Sigmoid colon (tissue), 7 donors: ENCODE measurements at places on chromosomes 12 and 14. TPM values are rescaled to one million over a fixed set of nuclear protein-coding genes. Genes with fewer than 3 reads are reported as not detected.

- H3K36me3 ChIP-seq = peaks cover 11% of the 10 kb centered on the region
- peak overlapping the region; percentile 93 for H3K27ac ChIP-seq
- no peaks in the 10 kb centered on the region for H3K4me1 ChIP-seq
- H3K4me3 ChIP-seq = peak overlapping the region; percentile 89
- DNase-seq = peak; percentile 73
Measured at GRCh38 chr14:74882103-74882920, 596 bp downstream of the DLST start.

GRCh38 chr12:42552822-42553221 lies 36.7 kb downstream of the PRICKLE1 start:
- no peaks in the 10 kb centered on the region for H3K27me3 ChIP-seq
- no peak overlapping the region for H3K4me3 ChIP-seq
- H3K27ac ChIP-seq = no peak overlapping the region
- no peaks in the 10 kb centered on the region for H3K36me3 ChIP-seq

- H3K27me3 ChIP-seq = no peaks in the 10 kb centered on the region
- H3K4me3 ChIP-seq = no peak overlapping the region
- H3K4me1 ChIP-seq = no peaks in the 10 kb centered on the region
- no peak for DNase-seq
Measured at GRCh38 chr12:42172441-42173210, 28.0 kb upstream of the GXYLT1 start.

DNA sequence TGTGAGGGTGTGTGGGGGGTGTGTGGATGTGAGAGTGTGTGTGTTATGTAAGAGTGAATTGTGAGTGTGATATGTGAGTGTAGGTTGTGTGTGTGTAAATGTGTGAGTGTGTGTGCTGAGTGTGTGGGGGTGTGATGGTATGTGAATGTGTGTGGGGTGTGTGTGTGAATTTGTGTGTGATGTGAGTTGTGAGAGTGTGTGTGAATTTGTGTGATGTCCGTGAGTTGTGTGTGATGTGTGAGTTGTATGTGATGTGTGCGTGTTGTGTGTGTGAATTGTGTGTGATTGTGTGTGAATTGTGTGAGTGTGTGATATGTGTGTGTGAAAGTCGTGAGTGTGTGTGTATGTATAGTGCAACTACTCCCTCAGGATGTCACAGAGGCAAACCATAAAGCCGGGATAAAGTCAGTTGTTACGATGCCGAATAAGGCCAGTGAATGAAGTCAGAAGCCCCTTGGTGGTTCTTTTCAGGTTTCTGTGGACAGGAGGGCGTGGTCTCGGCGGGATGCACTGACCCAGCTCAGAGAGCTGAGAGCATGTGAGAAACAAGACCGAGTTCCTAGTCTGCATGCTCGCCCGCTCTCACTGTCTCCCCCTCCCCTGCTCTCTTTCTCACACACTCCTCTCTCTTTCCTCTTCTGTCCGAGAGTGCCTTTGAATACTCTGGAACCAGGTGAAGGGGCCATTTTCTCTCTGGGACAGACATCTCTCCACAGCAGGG lies 71.8 kb upstream of the MAX start:
- H3K4me1 ChIP-seq = peaks cover 8% of the 10 kb centered on the region
- H3K27ac ChIP-seq = no peak overlapping the region
- no peaks in the 10 kb centered on the region for H3K36me3 ChIP-seq
- H3K27me3 ChIP-seq = no peaks in the 10 kb centered on the region

- H3K27ac ChIP-seq = no peak overlapping the region
- no peak overlapping the region for H3K4me3 ChIP-seq
- H3K4me1 ChIP-seq = no peaks in the 10 kb centered on the region
- H3K27me3 ChIP-seq = no peaks in the 10 kb centered on the region
- DNase-seq = no peak
Measured at GRCh38 chr14:98498019-98498885, 773.7 kb downstream of the BCL11B start.

DNA sequence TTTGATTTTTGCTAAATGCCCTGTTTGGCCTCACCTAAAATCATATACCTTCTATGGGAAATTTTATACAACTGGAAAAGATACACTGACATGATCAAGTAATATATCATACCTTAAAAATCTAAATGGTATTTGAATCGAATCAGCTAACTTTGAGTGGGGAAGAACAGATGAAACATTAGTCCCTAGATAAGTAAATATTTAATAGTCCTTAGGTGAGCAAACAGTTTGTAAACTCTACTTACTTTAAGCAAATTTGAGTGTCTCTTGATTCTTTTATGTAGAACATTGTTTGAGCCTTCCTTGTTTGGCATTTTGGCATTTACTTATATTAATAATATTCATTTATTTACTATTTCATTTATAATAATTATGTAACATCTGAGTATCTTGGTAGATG lies 195.7 kb upstream of the GARIN2 start:
- no peak for DNase-seq
- no peak overlapping the region for H3K4me3 ChIP-seq
- no peaks in the 10 kb centered on the region for H3K27me3 ChIP-seq
- no peaks in the 10 kb centered on the region for H3K4me1 ChIP-seq
- no peaks in the 10 kb centered on the region for H3K36me3 ChIP-seq
- H3K27ac ChIP-seq = no peak overlapping the region

GRCh38 chr12:11728154-11728755 lies 78.8 kb downstream of the ETV6 start:
- DNase-seq = no peak
- no peaks in the 10 kb centered on the region for H3K4me1 ChIP-seq
- no peaks in the 10 kb centered on the region for H3K36me3 ChIP-seq
- H3K27me3 ChIP-seq = no peaks in the 10 kb centered on the region
- H3K27ac ChIP-seq = peak overlapping the region; percentile 73
- H3K4me3 ChIP-seq = no peak overlapping the region

GRCh38 chr12:3145546-3146310 lies 68.5 kb downstream of the TSPAN9 start:
- no peaks in the 10 kb centered on the region for H3K36me3 ChIP-seq
- no peak overlapping the region for H3K4me3 ChIP-seq
- H3K4me1 ChIP-seq = no peaks in the 10 kb centered on the region
- no peaks in the 10 kb centered on the region for H3K27me3 ChIP-seq

DNA sequence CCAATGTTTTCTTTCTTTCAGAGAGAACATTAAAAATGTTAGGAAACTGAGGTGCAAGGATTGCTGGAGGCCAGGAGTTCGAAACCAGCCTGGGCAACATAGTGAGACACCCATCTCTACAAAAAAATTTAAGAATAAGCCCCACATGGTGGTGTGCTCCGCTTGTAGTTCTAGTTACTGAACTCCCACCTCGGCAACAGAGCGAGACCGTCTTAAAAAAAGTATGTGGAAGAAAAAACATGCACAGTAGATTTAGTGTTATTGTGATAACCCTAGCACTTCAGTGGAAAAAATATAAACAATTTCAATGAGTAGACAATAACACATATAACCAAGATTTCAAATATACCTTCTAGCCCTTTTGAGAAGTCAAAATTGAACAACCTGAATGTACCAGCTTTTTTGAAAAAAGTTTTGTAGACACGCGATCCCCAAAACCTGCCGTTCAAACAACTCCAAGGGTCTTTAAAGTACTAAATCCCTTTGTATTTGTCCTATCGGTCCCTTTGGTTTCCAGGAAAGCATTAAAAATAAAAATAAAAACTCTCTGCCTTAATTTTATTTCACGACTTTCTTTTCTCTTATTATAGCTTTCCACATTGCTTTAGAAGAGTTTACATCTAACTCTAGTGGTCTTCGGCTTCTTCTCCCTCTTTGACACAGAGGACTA lies 1.0 kb upstream of the ANO6 start:
- H3K27ac ChIP-seq = peak overlapping the region; percentile 97
- peaks cover 24% of the 10 kb centered on the region for H3K4me1 ChIP-seq
- H3K36me3 ChIP-seq = no peaks in the 10 kb centered on the region
- H3K4me3 ChIP-seq = peak overlapping the region; percentile 87
- H3K27me3 ChIP-seq = no peaks in the 10 kb centered on the region
- DNase-seq = no peak

DNA sequence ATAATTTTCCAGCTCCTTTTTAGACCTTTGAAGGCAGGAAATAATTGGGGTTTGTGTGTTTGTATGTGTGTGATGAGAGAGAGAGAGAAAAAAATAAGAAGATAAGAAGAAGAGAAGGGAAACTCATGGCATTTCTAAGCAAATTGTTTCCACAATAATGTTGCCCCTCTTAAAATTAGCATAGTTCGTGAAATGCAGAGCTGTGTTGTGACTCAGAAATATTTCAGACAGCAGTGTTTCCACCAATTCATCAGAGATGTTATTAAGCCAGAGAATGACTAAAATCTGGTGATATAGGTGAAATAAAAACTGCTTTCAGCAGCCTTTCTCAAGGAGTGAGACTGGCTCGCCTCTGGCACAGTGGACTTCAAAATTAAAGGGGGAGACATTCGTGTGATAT lies 65.9 kb upstream of the ARHGAP5 start:
- DNase-seq = no peak
- H3K36me3 ChIP-seq = no peaks in the 10 kb centered on the region
- no peak overlapping the region for H3K27ac ChIP-seq
- H3K4me3 ChIP-seq = no peak overlapping the region

The KRT75 gene
- not detected for total RNA-seq

The EPS8 gene
- 108 TPM for total RNA-seq

The SPTB gene
- total RNA-seq = 2.9 TPM
